Stimulated activated CD4-positive, alpha-beta T cell treated with anti-CD3 and anti-CD28 coated beads, Interleukin-2, amount 100 ng/mL, for 24 hours (primary cell): ENCODE measurements at places on chromosomes 2 and 18.

GRCh38 chr2:3377279-3377611 is 373 bp downstream of the EIPR1 start:
- no peak for DNase-seq

- DNase-seq: no peak
Measured at GRCh38 chr2:71614976-71615766, 161.8 kb downstream of the DYSF start.

DNA sequence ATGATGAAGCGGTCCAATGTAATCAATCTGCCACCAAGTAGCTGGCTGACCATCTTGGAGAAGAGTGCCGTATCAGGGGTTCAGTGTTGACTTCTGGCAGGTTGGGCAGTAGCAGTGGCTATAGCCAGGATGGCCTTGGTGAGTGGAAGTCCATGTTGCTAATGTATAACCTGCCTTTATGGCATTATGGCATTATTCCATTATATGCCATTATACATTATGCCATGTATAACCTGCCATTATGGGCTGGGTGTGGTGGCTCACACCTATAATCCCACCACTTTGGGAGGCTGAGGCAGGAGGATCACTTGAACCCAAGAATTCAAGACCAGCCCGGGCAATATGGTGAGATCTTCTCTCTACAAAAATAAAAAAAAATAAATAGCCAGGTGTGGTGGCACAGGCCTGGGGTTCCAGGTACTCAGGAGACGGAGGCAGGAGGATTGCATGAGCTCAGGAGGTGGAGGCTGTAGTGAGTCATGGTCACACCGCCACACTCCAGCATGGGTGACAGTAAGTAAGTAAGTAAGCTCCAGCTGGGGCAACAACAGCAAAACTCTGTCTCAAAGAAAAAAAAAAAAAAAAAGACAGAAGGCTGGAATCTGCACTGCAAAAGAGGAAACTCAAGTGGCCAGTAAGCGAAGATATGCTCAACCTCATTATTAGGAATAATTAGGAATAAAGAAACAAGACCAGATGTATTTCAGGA is 24.4 kb upstream of the EMILIN2 start:
- DNase-seq: no peak

DNA sequence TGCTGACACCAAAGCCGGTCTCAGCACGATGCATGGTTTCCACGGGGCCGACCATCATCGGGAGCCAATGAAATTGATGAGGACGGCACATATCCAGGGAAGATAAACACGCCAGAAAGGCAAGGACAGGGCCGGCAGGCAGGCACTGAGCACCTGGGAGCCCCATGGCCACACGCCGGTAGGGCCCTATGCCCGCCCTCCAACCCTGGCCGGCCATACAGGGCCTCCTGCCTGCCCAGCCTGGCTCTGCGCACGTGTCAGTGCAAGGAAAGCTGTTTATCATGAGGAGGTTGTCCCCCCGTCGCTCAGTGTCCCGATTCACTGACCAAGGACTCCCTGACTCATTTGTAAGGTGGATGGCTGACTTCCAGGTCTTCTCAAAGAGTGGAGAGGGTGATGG is 237.5 kb downstream of the GLI2 start:
- no peak for DNase-seq

GRCh38 chr2:236665101-236665500 is 95.5 kb downstream of the ACKR3 start:
- no peak for DNase-seq

GRCh38 chr2:134120406-134120732 is 133.5 kb upstream of the MGAT5 start:
- no peak for DNase-seq

- no peak for DNase-seq
Measured at GRCh38 chr18:23144640-23145039, 9.4 kb downstream of the CABLES1 start.

DNA sequence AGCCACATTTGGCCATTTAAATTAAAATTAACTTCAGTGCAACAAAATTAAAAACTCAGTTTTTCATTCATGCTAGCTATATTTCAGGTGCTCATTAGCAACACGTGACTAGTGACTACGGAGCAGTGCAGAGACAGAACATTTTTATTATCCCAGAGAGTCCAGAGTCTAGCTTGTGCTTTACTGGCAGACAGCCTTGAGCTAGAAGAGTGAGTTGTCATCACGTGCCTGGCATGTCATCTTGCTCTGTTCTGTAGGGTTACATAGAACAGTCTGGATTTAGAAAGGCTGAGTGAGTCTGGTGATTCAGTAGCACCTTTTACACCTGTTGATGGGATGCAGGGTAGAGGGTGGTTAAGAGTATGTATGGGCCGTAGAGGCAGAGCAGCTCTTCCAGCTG is 136.9 kb upstream of the IL1R2 start:
- no peak for DNase-seq

- no peak for DNase-seq
Measured at GRCh38 chr2:96109361-96109680, 7.0 kb downstream of the ADRA2B start.

- no peak for DNase-seq
Measured at GRCh38 chr2:65429786-65430602, 2.4 kb downstream of the SPRED2 start.

DNA sequence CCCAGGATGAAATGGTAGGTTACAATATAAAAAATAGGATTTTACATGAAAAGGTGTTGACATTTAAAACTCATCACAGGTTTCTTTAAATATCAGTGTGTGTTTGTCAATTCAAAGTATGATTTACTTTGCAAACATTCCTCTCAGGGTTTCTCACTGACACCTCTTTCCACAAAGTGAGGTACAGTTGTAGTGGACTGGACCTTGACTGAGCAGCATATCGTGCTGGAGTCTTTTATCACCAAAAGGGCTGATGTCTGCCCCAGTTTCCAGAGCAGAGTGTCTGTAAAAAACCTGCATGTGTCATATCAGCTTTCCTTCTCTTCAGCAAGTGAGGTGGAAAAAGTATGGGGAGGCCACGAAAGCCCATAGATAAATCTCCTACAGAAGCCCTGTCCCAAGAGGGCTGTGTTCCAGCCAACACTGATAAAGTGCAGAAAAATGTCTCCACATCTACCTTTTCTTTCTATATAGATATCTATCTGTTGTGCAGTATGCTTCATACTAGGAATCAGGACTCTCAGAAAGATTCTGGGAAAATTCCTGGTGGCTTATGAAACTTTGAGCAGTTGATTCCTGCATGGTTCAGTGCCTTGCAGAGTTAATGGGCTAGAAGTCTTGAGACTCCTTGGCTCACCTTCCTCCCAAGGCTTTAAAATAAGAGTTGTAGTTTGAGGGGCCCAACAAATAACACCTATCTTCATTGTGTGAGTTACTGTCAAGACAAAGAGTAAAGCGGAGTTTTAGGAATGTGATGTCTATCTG is 6.9 kb downstream of the ACYP2 start:
- DNase-seq: no peak

GRCh38 chr2:120594856-120595685 is 140.6 kb upstream of the GLI2 start:
- no peak for DNase-seq

GRCh38 chr2:170972296-170973224 is 43.5 kb downstream of the GORASP2 start:
- DNase-seq: no peak

DNA sequence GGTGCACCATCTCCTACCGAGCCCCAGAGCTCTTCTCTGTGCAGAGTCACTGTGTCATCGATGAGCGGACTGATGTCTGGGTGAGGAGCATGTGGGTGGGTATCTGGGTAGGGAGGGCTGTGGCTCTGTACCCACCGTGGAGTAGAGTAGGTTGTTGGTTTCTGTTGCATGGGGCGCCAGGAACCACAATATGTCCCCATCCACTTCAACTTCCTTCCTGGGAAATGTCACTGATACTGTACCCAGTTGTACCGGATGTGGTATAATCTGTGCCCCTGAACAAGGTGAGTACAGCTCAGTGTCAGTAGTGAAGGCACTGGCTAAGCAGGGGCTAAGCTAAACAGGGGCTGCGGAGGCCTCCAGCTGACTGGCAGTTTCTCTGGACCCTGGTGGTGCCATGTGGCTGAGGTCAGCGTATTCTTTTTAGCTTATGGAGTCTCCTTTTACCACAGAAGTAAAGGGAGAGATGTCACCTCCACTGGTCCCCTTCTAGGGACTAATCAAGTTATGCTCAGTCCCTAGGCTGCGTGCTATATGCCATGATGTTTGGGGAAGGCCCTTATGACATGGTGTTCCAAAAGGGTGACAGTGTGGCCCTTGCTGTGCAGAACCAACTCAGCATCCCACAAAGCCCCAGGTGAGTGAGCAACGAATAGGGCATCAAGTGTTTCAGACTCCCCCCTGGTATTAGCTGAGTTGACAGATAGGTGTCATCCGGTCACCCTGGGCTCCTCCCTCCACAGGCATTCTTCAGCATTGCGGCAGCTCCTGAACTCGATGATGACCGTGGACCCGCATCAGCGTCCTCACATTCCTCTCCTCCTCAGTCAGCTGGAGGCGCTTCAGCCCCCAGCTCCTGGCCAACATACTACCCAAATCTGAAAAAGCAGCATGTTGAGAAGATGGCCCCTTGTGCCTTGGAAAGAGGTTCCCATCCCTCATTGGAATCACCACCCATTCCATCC is 2.7 kb downstream of the STK16 start:
- DNase-seq: peak; percentile 61

GRCh38 chr18:8454136-8454535 is 155.1 kb upstream of the RAB12 start:
- no peak for DNase-seq

DNA sequence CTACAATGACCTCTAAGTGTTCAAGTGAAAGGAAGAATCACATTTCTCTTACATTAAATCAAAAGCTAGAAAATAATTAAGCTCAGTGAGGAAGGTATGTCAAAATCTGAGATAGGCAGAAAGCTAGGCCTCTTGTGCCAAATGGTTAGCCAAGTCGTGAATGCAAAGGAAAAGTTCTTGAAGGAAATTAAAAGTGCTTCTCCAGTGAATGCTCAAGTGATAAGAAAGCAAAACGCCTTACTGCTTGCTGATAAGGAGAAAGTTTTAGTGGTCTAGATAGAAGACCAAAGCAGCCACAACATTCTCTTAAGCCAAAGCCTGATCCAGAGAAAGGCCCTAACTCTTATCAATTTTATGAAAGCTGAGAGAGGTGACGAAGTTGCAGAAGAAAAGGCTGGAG is 932.3 kb upstream of the ACVR2A start:
- no peak for DNase-seq

DNA sequence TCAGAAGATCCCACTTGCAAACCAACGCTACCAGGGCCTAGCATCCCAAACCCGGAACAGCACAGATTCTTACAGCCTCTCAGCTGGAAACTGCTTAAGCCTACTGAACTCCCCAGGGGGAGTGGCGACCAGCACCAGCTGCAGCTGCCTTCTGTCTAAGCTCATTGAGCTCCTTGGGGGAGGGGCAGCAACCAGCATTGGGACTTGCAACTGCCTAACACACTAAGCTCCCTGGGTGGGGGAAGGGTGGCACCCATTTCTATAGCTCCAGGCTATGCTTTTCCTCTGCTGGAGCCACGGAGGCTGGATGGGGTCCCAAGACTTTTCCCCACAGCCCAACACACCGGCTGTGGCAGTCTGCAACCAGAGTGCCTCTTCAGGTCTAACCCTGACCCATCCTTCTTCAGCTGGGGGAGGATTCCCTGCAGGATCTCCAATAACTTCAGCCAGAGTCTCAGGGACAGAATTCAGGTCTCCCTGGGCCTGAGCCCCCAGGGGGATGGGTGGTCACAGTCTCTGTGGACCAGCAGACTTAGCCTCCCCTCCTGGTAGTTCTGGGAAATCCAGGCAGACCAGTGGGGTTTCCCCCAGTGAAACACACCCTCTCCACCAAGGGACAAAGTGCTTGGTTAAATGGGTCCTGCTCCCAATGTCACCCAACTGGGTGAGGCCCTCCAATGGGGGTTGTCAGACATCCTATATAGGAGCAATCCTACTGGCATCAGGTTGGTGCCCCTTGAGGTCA is 45.9 kb upstream of the ITGA4 start:
- DNase-seq: no peak

DNA sequence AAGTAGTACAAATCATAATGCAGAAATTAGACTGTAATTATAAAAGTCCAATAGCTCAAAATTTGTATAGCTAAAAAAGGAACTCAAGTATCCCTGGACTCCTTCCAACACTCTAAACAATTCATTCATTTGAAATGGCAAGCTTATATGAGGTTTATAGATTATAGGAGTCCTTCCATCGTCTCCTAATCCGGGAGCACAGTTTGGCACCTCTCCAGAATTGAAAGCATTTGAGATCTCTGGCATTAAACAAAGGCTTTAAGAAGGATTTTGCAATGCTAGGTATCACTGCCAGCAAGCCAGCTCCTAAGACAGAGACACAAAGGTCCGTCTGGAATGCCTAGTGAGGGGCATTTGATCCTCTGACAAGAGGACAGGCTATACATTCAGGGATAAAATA is 90.9 kb downstream of the ACVR1 start:
- no peak for DNase-seq

- no peak for DNase-seq
Measured at GRCh38 chr2:25724756-25725155, 51.4 kb upstream of the DTNB start.

DNA sequence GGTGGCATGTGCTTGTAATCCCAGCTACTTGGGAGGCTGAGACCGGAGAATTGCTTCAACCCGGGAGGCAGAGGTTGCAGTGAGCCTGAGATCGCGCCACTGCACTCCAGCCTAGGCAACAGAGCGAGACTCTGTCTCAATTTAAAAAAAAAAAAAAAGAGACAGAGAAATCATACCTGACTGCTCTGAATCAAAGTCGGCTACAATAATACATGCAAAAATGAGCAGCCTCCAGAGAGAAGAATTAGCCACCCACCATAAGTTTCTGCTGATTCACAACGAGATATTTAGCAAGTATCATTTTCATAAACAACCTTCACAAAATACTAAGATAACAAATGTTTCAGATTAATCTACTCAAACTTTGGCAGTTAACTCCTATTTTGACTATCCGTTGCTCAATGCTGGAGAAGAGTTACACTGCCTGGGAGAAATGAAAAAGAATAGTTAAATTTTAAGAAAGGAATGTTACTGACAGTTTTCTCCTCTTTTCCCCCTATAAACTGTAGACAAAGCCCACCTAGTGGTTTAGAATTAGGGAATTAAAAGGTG is 1.5 kb downstream of the OSBPL1A start:
- no peak for DNase-seq

GRCh38 chr18:5729983-5730699 is 165.2 kb downstream of the TMEM200C start:
- no peak for DNase-seq

DNA sequence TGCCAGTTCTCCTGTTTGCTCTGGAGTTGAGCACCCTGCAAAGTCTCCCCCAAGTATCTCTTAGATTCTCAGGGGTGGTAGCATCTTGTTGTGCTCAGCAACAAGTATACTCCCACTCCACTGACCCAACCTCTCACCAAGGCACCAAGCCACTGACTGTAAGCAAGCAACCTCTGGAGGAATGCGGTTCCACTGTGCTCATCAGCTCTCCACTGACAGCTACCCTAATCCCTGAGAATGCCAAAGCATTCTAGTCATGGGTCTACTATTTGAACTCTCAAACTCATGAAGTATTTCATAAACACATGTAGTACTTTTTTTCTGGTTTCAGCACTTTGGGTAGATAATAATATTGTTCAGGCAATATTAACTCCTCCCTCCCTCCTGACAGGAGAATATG is 170.0 kb downstream of the EPHA4 start:
- DNase-seq: no peak

- no peak for DNase-seq
Measured at GRCh38 chr2:216001216-216002100, 11.9 kb downstream of the MREG start.
